Muscle of leg (tissue), 16 donors: ENCODE measurements at places on chromosomes 5 and 9. TPM values are rescaled to one million over a fixed set of nuclear protein-coding genes. Genes with fewer than 3 reads are reported as not detected.
A peak's percentile ranks its signal among the peaks of the same experiment; 100 is the strongest.

GRCh38 chr5:33075731-33076130 is 364.6 kb downstream of the NPR3 start:
- no peaks in the 10 kb centered on the region for H3K4me1 ChIP-seq
- no peak overlapping the region for H3K27ac ChIP-seq
- no peaks in the 10 kb centered on the region for H3K27me3 ChIP-seq
- H3K36me3 ChIP-seq, result no peaks in the 10 kb centered on the region

- no peak for DNase-seq
- H3K27me3 ChIP-seq, result no peaks in the 10 kb centered on the region
- H3K4me3 ChIP-seq, result no peak overlapping the region
- H3K4me1 ChIP-seq, result peaks cover 8% of the 10 kb centered on the region
- H3K36me3 ChIP-seq, result peaks cover 2% of the 10 kb centered on the region
- no peak overlapping the region for H3K27ac ChIP-seq
These were observed 265.7 kb downstream of the AOPEP start for GRCh38 chr9:94991961-94992907.

GRCh38 chr9:4939118-4939561 is 45.9 kb upstream of the JAK2 start:
- H3K4me3 ChIP-seq, result no peak overlapping the region
- H3K27me3 ChIP-seq, result no peaks in the 10 kb centered on the region
- no peak overlapping the region for H3K27ac ChIP-seq
- H3K4me1 ChIP-seq, result no peaks in the 10 kb centered on the region

Gene ADAMTS13
- 9.3 TPM for polyA plus RNA-seq

DNA sequence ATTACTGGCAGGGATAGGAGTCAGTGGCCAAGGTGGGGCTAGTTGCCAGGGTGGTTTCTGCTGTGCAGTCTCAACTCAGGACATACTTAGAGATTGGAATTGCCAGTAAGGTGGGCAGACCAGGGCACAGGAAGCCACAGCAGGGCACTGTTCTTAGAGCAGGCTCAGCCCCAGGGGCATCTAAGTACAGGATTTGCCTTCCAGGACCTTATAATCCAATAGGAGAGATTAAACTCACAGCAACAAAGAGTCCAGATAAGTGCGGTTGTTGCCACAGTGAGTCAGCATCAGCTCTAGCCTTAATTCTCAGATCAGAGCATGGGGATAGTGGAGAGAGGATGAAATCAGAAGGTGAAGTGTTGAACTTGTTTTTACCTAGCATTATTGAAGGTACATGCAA is 265.8 kb upstream of the TRPC7 start:
- H3K27ac ChIP-seq, result no peak overlapping the region
- no peaks in the 10 kb centered on the region for H3K27me3 ChIP-seq
- no peaks in the 10 kb centered on the region for H3K4me1 ChIP-seq
- no peak for DNase-seq

Gene SHC3
- polyA plus RNA-seq, result 0.64 TPM

Gene TOR4A
- polyA plus RNA-seq, result 8.9 TPM

GRCh38 chr5:126446498-126447224 is 23.5 kb downstream of the GRAMD2B start:
- no peaks in the 10 kb centered on the region for H3K4me1 ChIP-seq
- H3K4me3 ChIP-seq, result no peak overlapping the region
- peaks cover 3% of the 10 kb centered on the region for H3K36me3 ChIP-seq
- H3K27me3 ChIP-seq, result no peaks in the 10 kb centered on the region

DNA sequence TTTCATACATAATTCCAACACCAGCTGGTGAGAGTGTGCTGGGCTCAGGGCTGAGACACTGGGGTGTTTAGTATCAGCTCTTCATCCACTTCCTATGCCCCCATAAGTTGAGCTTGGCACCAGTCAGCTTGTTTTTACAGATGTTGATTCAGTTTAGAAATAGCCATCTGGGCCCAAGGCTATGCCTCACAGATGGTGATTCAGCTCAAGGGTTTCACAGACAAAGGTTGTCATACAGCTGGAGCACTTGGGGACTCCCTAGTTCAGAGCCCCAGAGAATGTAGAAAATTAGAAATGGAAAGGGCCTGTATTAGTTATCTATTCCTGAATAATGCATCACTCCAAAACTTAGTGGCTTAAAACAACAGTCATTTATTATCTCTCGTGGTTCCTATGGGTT is 10.3 kb upstream of the CRHBP start:
- no peak overlapping the region for H3K27ac ChIP-seq
- no peaks in the 10 kb centered on the region for H3K4me1 ChIP-seq
- H3K4me3 ChIP-seq, result no peak overlapping the region
- no peak for DNase-seq

Gene SPATA31A3
- polyA plus RNA-seq, result not detected

- no peak for DNase-seq
- no peak overlapping the region for H3K27ac ChIP-seq
- H3K4me3 ChIP-seq, result no peak overlapping the region
These were observed 3.7 kb upstream of the UCK1 start for GRCh38 chr9:131534721-131535237.

GRCh38 chr5:96876292-96876850 is at the start of gene ERAP2:
Gene ERAP2, plus strand, starts transcription at chr5:96876500. Its CDS starts 3,186 bp downstream, at chr5:96879686.
- H3K4me3 ChIP-seq, result peak within 1 kb of the TSS; percentile 51
- peak; percentile 77 for DNase-seq
- H3K27ac ChIP-seq, result peak within 1 kb of the TSS; percentile 74
- H3K4me1 ChIP-seq, result peaks cover 3% of the 10 kb centered on the region

Gene SMC2
- 27.5 TPM for polyA plus RNA-seq

DNA sequence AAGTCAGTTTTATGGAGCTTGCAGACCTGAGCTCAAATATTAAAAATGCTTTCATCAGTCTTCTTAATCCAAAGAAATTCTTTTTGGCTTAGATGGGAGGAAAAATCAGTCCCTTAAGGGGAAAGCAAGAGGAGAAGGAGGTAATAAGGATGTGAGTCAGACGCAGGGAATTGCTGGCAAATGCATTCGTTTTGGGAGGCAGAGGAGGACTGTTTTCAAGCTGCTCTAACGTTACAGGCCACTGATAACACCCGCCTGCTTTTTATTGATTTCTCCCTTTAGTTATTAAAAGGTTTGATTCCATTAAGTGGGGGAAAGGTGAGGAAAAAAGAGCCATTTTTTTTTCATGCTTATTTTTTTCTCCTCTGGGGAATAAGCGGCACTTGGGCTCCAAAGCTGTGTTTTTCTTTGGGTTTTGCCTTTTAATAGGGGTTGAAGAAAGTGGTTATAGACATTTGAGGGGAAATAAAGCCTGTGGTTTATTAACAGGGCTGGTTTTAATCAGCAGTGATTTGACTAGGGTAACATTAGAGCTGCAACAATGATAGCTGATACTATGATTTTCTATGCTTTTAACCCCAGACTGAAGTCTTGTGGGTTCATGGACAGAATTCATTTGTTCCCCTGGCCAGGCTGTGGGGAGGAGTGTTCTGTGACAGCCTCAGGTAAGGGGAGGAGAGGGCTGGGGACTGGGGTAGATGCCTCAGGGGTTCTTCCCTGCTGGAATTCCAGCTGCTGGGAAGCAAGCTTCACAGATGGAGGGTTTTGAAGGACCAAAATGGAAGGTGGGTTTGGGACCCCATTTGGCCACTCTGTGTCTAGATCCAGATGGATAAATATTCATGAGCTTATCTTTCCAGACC is 225.2 kb downstream of the GAS1 start:
- peak; percentile 99 for DNase-seq
- H3K27ac ChIP-seq, result peak overlapping the region; percentile 92
- H3K4me1 ChIP-seq, result peaks cover 20% of the 10 kb centered on the region
- no peak overlapping the region for H3K4me3 ChIP-seq
- H3K36me3 ChIP-seq, result no peaks in the 10 kb centered on the region
- no peaks in the 10 kb centered on the region for H3K27me3 ChIP-seq

DNA sequence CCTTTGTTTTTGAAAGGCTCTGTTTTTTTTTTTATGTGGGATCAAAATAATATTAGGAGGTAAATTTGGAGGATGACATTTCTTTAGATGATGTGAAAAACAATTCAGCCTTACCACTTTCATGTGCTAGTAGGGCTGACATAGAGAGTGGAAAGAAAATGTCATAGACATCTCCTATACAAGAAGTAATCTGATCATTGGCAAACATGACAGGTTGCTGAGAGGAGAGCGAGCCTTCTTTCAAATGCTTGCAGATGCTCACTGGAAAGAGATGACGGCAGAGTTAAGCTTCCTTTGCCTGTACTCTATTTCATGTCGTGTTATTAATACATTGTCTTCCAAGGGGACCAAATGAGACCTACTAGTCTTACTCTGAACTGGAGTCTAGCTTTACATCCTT is 160.1 kb upstream of the DAP start:
- H3K36me3 ChIP-seq, result no peaks in the 10 kb centered on the region
- no peak overlapping the region for H3K4me3 ChIP-seq
- no peak overlapping the region for H3K27ac ChIP-seq
- H3K27me3 ChIP-seq, result no peaks in the 10 kb centered on the region

GRCh38 chr9:134959971-134960310 is 42.2 kb upstream of the FCN1 start:
- no peak overlapping the region for H3K27ac ChIP-seq
- no peak overlapping the region for H3K4me3 ChIP-seq
- H3K36me3 ChIP-seq, result no peaks in the 10 kb centered on the region
- DNase-seq, result no peak
- peaks cover 24% of the 10 kb centered on the region for H3K4me1 ChIP-seq

DNA sequence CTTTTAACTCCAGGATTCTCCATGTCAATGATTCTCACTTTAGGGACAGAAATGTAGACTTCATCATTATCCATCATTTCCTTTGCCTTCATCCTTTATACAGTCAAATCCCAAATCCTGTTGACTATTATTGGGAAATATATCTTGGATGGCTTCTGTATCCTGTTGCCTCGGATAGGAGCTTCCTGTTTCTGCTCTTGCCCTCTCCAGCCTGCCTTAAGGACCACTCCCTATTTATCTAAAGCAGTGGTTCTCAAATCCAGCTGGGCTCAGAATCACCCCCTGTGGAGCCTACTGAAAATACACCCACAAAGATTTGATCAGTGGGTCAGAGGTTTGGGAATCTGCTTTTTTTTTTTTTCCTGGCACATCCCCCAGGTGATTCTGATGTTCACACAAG is 8.5 kb downstream of the AFAP1L1 start:
- no peak for DNase-seq
- H3K4me1 ChIP-seq, result peaks cover 31% of the 10 kb centered on the region
- H3K36me3 ChIP-seq, result peaks cover 10% of the 10 kb centered on the region
- no peaks in the 10 kb centered on the region for H3K27me3 ChIP-seq
- no peak overlapping the region for H3K27ac ChIP-seq
- H3K4me3 ChIP-seq, result no peak overlapping the region

Gene DBH
- polyA plus RNA-seq, result 0.81 TPM

DNA sequence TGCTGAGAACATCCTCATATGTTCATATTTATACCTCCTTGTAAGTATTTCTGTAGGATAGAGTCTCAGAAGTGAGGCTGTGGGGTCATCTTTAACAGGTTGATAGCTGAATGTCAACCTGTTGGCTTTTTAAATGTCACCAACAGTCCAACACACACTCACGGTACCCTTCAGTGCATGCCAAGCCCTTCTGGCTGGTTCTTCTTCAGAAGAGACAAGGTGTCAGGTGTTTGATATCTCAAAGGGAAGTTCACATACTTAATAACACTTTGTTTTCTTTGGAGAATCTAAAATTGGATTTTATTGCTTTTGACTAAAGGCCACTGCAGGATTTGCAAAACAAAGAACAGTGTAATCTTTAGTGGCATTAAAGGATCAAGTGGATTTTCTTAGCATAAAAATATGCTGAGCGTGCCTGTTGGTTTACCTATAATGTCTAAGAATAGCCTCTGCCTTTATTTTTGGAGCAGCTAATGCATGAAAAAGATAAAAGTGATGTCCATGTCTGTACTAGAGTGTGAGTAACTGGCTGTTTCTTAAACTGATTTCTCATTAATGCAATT is 58.2 kb downstream of the RGS3 start:
- H3K4me3 ChIP-seq, result no peak overlapping the region
- no peak for DNase-seq
- H3K27me3 ChIP-seq, result no peaks in the 10 kb centered on the region
- peaks cover 40% of the 10 kb centered on the region for H3K4me1 ChIP-seq
- H3K27ac ChIP-seq, result no peak overlapping the region

GRCh38 chr9:20981486-20981885 is 50.0 kb downstream of the HACD4 start:
- H3K4me1 ChIP-seq, result peaks cover 7% of the 10 kb centered on the region
- no peak overlapping the region for H3K4me3 ChIP-seq
- H3K27ac ChIP-seq, result peak overlapping the region; percentile 39
- DNase-seq, result peak; percentile 51

Gene NR6A1
- 0.82 TPM for polyA plus RNA-seq

Gene PHYHD1
- polyA plus RNA-seq, result 30.6 TPM

DNA sequence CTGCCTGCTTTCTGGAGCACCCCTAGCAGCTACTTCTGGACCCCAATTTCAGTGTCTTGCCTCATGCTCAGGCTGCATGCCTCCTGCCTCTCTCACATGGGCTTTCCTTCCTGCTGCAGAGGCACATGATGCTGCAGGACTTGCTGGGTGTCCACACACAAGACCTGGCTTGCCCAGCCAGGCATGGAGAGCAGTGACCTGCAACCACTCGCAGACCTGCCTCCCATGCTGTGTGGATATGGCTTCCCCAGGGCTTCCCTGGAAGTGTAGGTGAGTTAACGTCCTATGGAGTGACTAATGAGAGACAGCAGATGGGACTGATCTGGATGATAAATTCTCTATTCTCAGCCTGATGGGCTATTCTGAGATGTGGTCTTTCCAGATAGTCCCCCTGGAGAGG is 53.2 kb upstream of the SMIM32 start:
- H3K27ac ChIP-seq, result no peak overlapping the region
- no peak for DNase-seq
- no peaks in the 10 kb centered on the region for H3K4me1 ChIP-seq
- no peaks in the 10 kb centered on the region for H3K36me3 ChIP-seq
- H3K27me3 ChIP-seq, result peaks cover 7% of the 10 kb centered on the region

DNA sequence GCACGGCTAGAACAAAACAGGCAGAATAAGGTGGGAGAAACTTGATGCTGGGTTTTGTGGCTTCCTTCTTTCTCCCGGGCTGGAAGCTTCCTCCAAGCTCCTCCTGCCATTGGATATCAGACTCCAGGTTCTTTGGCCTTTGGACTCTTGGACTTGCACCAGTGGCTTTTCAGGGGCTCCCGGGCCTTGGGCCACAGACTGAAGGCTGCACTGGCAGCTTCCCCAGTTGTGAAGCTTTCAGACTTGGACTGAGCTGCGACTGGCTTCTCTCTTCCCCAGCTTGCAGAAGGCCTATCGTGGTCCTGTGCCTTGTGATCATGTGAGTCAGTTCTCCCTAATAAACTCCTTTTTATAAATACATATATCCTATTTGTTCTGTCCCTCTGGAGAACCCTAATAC is 364.4 kb downstream of the DNAH5 start:
- H3K4me1 ChIP-seq, result no peaks in the 10 kb centered on the region
- no peaks in the 10 kb centered on the region for H3K36me3 ChIP-seq
- no peaks in the 10 kb centered on the region for H3K27me3 ChIP-seq
- no peak for DNase-seq
- H3K4me3 ChIP-seq, result no peak overlapping the region

Gene FAM221B
- 0.21 TPM for polyA plus RNA-seq

Gene RANBP6
- polyA plus RNA-seq, result 20.5 TPM
